ENCODE measurements at places on chromosomes 5 and 9.

- H3K4me1 ChIP-seq, result no peaks in the 10 kb centered on the region
- no peaks in the 10 kb centered on the region for H3K36me3 ChIP-seq
- H3K27me3 ChIP-seq, result peaks cover 30% of the 10 kb centered on the region
- H3K4me3 ChIP-seq, result no peak overlapping the region
- H3K27ac ChIP-seq, result no peak overlapping the region
Observed at GRCh38 chr9:86902991-86903733, 44.1 kb downstream of the GAS1 start.

- H3K27ac ChIP-seq, result peak overlapping the region; percentile 90
- H3K4me1 ChIP-seq, result peaks cover 31% of the 10 kb centered on the region
- H3K36me3 ChIP-seq, result peaks cover 28% of the 10 kb centered on the region
- DNase-seq, result peak; percentile 26
Observed at GRCh38 chr5:31531543-31531887, 378 bp downstream of the DROSHA start.

- H3K27me3 ChIP-seq, result no peaks in the 10 kb centered on the region
- peak within 1 kb of the TSS; percentile 15 for H3K4me3 ChIP-seq
- peak; percentile 91 for DNase-seq
Observed at GRCh38 chr9:35664531-35665470, at the start of gene ARHGEF39. ARHGEF39 (minus strand) TSS chr9:35665195; CDS start chr9:35665169, 26 bp downstream.

GRCh38 chr5:25905646-25906045, 1132.7 kb downstream of the CDH9 start:
- H3K27ac ChIP-seq, result no peak overlapping the region
- no peaks in the 10 kb centered on the region for H3K36me3 ChIP-seq
- no peak overlapping the region for H3K4me3 ChIP-seq
- no peaks in the 10 kb centered on the region for H3K27me3 ChIP-seq

DNA sequence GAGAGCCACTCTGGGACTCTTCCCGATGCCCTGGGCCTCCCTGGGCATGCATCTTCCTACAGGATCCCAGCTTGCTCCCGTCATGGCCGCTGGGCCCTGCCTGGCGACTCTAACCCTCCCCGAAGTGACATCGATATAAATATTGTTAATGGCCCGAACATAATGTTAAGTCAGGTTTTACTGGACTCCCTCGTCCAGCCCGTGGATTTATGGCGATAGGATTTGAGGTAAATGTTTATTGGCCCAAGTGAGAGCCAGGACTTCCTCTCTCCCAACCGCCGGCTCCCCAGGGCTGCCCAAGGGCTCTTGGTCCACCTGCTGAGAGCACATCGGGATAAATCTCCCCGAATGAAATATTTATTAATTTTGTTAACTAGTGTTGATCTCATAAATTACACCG, 246.3 kb downstream of the PBX3 start:
- H3K27ac ChIP-seq, result no peak overlapping the region
- DNase-seq, result no peak
- no peak overlapping the region for H3K4me3 ChIP-seq

DNA sequence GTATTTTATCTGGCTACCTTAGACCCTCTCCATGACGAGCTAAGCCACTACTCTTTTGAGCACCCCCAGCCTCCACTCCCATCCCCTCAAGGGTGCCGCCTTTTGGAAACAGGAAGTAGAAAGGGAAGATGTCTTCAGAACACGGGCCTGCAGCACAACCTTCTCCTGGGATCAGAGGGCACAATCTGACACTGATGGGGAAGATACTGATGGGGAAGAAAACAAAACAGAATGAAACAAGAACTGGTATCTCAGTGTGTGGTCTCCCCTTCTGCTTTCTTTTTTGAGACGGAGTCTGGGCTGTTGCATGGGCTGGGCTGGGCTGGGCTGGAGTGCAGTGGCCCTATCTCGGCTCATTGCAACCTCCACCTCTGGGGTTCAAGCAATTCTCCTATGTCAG, 539.7 kb upstream of the DAP start:
- no peaks in the 10 kb centered on the region for H3K4me1 ChIP-seq
- no peak overlapping the region for H3K27ac ChIP-seq
- H3K27me3 ChIP-seq, result no peaks in the 10 kb centered on the region
- DNase-seq, result no peak
- no peak overlapping the region for H3K4me3 ChIP-seq

All from transverse colon (tissue), 4 donors.